ENCODE measurements at places on chromosomes 7 and 10. TPM values are rescaled to one million over a fixed set of nuclear protein-coding genes. Genes with fewer than 3 reads are reported as not detected.
A peak's percentile ranks its signal among the peaks of the same experiment; 100 is the strongest.

DNA sequence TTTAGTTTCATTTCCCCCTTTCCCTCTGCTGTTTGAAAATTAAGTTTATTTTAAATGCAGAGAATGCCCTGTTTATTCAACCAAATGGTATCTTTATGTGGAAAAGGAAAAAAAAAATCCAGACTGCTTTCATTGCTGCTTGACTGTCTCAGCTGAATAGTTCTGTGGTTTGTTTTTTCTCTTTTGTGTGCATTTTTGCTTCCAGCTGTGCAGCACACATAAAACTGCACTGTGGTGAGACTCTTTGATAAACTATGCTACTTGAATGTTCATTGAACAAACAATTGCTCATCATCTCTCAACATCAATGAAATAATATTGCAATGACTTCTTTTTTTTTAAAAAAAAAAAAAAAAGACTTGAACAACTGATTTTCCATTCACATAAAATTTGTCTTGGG is 78.6 kb upstream of the GLI3 start:
- no peaks in the 10 kb centered on the region for H3K4me1 ChIP-seq
- DNase-seq = no peak
- no peaks in the 10 kb centered on the region for H3K36me3 ChIP-seq
- H3K4me3 ChIP-seq = no peak overlapping the region
- no peaks in the 10 kb centered on the region for H3K27me3 ChIP-seq

Gene SORBS1
- 1,478 TPM for total RNA-seq

- no peaks in the 10 kb centered on the region for H3K36me3 ChIP-seq
- H3K27me3 ChIP-seq = no peaks in the 10 kb centered on the region
- DNase-seq = no peak
- no peaks in the 10 kb centered on the region for H3K4me1 ChIP-seq
- H3K27ac ChIP-seq = no peak overlapping the region
Measured at GRCh38 chr7:26398427-26398755, 106.7 kb downstream of the SNX10 start.

DNA sequence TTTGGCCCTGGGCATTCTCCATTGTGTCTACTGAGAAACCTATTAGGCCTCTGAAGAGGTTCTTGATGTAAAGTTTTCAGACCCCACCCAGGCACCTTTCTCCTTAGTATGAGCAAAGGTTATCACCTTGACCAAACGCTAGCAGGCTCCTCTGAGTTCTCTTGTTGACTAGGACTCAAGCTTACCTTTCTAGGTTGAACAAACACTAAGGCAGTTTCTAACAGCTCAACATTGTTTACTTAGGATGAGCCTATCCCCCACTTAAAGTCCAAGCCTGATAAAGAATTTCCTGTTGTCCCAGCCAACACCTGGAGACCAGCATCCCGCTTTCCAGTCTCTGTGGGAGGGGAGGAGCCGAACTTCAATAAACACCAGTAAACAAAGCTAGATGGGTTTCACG is 26.3 kb upstream of the ITGB8 start:
- no peak overlapping the region for H3K4me3 ChIP-seq
- DNase-seq = no peak
- no peak overlapping the region for H3K27ac ChIP-seq
- no peaks in the 10 kb centered on the region for H3K27me3 ChIP-seq
- no peaks in the 10 kb centered on the region for H3K36me3 ChIP-seq

- peak overlapping the region; percentile 29 for H3K27ac ChIP-seq
- H3K27me3 ChIP-seq = no peaks in the 10 kb centered on the region
- H3K4me3 ChIP-seq = no peak overlapping the region
Measured at GRCh38 chr7:137994216-137994615, 7.7 kb downstream of the CREB3L2 start.

- no peak overlapping the region for H3K27ac ChIP-seq
- H3K4me1 ChIP-seq = no peaks in the 10 kb centered on the region
- no peak overlapping the region for H3K4me3 ChIP-seq
- no peaks in the 10 kb centered on the region for H3K27me3 ChIP-seq
- H3K36me3 ChIP-seq = no peaks in the 10 kb centered on the region
Measured at GRCh38 chr10:1347962-1348772, 292.0 kb downstream of the WDR37 start.

- DNase-seq = no peak
- H3K27me3 ChIP-seq = no peaks in the 10 kb centered on the region
- H3K4me3 ChIP-seq = no peak overlapping the region
Measured at GRCh38 chr10:125217990-125218675, 57.8 kb upstream of the CTBP2 start.

All from aorta (tissue), 5 donors.